ENCODE measurements at places on chromosomes 4 and X.

DNA sequence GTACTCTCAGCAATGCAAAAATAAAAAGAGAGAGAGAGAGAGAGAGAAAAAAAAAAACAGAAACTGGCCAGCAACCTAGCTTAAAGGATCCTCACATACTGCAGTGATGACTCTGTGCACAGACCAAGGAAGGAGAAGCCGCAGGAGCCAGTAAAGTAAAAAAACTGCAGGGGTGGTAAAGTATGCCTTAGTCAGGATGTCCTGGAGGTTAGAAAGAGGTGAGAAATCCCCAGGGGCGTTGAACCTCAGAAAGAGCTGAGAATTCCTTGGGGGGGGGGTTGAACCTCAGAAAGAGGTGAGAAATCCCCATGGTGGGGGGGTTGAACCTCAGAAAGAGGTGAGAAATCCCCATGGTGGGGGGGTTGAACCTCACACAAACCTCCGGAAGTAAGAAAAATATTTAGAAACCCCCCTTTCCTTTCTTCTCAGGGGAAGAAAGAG is 48.0 kb downstream of the MAGEA9 start:
- no peak for DNase-seq

DNA sequence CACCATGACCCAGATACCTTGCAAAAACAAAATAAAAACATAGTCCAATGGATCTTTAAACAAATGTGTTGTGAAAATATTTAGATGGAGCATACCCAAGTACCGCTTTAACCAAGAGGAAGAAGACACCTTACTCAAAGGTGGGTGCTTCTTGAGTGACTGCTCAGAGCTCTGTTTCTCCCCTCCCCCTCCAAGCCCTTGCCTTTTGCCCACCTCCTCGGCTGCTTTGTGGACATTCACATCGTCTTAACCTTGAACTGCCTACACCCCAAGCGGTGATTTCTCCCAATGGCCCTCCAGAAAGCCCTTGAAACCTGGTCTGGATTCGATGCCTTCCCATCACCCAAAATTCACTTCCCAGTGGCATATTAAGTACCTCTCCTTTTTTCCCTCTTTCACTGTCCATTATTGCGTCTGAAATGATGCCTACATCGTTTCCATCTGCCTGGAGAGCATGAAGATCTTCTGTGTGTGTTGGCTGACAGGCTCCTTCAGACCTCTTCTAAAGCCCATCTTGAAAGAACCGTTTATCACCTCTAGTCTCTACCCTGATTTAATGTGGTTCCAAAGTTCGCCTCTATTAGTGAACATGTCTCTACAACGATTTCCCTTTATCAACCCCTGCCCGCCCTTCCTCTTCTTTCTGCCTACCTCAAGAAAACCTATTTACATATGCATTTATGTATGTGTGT is 968 bp downstream of the GPRIN3 start:
- no peak for DNase-seq

DNA sequence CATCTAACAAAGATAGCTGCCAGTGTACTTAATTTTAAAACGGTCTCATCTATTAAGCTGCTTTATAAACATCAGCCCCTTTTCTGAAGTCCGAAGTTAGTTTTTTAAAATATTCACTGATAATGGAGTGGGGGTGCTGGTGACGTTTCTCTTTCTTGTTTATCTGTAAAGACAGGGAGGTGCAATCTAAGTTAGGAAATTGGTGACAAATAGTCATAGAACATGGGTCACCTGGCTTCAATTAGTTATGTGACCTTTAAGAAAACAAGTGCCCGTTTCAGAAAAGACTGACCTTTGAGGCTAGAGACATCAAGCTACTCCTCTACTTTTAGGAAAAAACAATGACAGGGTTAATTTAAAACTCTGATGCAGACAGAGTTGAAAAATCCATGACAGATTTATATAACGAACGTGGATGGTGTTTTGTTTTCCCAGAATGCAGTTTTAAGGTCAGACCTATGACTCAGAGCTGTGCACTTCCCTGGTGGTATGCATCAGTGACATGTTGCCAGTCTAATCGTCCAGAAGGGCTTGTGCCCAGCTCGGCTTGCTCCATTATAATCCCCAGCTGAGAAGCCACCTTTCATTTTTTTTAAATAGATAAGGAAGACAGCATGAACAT is 38.2 kb downstream of the FHL1 start:
- DNase-seq: no peak

GRCh38 chrX:149272690-149273463 is 232.2 kb downstream of the IDS start:
- DNase-seq: no peak

DNA sequence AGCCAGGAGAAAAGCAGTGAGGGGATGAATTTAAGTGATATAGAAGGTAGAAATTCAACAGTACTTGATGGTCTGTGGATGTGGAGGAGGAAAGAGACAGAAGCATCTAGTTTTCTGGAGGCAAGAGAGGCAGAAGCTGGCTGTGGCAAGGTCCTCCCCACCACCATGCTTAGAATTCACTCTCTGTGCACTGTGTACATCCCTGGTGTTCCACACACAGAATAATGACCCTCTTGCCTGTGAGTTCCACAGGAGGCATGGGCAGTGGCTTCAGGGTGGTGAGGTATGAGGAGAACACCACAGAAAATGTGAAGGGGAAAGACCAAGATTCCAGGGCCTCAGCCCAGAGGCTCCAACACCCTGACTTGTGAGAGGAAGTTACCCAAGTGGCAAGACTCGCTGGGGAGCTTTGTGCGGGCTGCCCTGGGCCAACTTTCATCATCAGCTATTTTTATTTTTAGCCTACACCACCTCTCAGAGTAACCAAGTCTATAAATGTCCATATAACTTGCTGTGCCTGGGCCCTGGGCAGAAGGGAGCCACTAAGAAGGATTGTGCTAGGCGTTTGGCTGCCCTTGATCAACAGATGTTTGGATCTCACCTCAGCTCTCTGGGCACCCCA is 7.8 kb upstream of the INTS6L start:
- DNase-seq: no peak

DNA sequence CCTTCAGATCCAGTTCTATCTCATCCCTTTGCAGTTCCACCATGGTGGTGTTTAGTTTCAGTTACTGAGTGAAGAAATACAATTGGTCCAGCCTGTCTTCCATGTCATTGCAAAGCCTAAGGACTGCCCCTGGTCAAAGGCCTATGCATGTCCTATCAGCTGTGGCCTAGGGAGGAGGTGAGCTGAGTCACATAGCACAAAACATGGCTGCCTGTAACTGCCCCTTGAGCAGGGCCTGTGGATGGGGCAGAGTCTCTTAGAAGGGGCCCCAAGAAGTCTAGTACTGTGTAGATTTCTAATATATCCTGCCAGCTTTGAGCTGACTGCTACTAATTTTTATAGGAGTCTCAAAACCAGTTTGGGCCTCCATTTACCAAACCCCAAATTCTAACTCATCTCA is 296.7 kb downstream of the FBXW7 start:
- DNase-seq: no peak

DNA sequence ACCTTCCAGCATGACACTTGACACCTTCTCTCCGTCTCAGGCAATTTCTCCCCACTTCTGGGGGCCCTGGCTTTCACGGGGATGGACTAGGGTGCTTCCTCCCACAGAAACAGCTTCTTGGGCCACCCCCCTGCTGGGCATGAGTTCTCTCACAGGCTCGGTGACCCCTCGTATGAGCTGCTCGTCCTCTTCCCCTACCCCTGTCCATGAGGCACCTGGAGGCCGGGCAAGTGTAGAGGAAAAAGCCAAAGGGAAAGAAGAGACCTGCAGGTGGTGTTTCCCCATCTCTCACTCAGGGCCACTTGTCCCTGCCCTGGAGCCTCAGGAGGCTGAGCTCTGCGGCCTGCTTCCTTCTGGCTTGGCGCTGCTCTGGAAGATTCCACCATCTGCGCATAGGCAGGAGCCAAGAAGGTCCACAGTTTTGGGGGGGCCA is 1.9 kb upstream of the RGS12 start:
- DNase-seq: no peak

DNA sequence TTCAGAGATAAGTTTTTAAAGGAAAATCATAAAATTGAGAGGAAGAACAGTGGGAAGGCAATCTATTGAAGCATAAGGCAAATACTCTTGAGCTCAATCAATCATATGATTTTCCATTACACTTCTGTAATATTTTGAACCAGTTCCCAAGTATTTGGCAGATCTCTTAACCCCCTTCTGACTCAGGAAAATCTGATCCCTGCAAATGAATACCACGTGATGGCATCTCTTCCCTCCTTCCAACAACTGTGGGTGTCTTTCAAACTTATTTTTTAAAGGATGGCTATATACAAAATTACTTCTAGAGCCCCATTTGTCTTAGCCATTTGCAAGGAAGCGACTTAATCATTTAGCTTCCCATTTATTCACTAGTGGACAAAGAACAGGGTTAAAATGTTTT is 41.9 kb downstream of the AMOT start:
- no peak for DNase-seq

GRCh38 chrX:34563804-34564203 is 93.3 kb downstream of the TMEM47 start:
- no peak for DNase-seq

DNA sequence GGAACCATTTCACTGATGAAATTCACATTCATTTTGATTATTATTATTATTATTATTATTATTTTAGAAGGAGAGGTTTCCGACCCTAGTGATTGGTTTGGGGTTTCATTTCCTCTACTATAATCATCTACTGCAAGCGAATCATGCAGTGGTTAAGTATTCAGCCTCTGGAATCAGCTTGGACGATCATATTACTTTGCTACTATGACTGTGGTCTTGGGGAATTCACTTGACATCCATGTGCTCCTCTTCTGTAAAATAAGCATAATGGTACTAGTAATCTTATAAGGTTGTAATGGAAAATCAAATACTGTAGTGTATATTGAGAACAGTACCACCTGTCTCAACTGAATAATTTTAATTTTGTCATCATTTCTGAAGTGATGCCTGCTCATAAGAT is 132.1 kb upstream of the SLC4A4 start:
- no peak for DNase-seq

DNA sequence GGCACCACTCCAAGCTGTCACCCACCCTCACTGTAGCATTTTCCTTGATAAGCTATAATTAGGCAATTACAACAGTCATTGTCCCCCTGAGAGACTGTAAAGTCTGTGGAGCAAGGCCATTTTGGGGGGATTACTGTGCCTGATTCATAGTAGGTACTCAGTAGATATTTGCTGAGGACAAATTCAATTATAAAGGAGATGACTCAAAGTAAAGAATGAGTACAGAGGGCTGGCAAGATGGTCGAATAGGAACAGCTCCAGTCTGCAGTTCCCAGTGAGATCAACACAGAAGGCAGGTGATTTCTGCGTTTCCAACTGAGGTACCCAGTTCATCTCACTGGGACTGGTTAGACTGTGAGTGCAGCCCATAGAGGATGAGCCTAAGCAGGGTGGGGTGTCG is 42.0 kb downstream of the MAOB start:
- no peak for DNase-seq

- no peak for DNase-seq
Observed at GRCh38 chr4:39335566-39335965, 30.6 kb downstream of the RFC1 start.
